ENCODE measurements at places on chromosomes 5 and 9.

DNA sequence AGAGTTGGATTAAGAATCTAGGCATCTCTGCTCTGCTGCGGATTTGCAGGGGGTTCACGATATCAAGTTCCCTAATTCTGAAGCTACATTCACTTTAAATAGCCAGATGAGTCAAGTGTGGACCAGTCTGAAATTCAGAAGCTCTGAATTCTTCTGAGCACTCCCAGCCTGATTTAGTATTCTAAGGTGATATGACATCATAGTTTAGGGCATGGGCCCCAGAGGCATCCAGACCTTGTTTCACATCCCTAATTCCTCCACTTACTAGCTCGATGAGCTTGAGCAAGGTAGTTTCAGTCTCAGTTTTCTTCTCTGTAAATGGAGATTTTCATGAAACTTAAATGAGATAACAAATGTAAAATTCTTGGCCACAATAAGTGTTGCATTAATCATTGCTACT lies 65.2 kb downstream of the TMEM167A start:
- DNase-seq, result no peak

DNA sequence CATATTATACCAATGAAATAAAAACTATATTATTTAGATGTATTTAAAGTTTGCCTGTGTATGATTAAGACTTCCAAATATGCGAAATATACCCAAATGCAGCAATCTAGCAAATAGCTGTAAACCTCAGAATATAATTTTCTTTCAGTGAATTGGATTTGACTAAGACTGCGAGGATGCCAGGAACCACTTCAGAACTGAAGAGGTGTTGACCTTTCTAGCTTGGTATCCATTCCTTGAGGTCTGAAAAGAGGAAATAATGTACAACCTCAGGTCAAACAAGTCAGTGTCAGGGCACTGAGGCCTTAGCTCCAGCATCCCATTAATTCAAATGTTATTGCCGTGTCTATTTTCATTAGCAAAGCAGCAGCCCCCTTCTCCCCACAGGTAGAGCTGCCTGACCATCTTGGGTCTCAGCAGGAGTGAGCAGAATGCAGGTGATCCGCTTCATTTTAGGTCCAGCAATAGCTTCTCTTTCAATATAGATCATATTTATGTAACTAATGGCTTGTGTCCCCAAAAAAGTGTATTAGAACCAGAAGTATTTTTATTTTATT lies 100.0 kb downstream of the KIAA1958 start:
- no peak for DNase-seq

DNA sequence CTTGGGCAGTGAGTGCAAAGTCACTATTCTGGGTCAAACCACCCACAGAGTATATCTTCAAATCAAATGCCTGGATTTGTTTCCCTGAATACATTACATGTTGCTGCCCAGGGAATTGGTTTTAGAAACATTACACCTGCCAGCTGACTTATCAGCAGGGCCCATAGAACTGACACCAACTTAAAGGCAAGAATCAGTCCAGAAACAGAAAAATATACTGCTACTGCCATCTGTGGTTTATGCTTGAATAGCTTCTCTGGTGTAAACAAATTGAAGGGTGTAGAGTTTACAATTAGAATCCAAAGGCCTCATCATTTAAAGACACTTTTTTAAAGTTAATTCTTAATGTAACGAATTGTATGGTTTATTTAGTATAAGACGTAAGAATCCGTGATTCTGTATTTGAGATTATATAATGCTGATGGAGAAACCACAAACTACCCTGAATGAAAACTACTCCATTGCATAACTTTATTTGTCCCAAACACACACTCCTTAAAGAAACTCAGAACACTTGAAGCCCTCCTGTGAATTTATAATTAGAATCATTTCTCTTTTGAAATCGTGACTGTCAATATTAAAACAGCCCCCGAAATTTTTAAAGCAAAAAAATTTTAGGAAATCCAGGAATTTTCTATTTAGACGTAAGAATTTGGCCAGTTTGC lies 6.2 kb downstream of the NR6A1 start:
- DNase-seq, result no peak

DNA sequence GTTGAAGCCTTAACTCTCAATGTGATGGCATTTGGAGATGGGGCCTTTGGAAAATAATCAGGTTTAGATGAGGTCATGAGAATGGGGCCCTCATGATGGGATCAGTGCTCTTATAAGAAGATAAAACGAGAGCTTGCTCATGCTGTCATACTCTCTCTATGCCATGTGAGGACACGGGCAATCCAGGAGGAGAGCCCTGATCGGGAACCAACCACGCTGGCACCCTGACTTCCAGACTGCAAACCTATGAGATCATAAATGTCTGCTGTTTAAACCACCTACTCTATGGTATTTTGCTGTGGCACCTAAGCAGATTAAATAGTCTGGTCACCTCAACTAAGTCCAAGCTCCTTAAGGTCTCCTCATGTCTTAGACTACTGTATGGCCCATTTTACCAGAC lies 10.0 kb downstream of the HMGCS1 start:
- DNase-seq, result no peak

GRCh38 chr9:21758540-21758939 lies 43.9 kb upstream of the MTAP start:
- DNase-seq, result no peak

GRCh38 chr5:56350597-56351170 lies 117.6 kb upstream of the ANKRD55 start:
- no peak for DNase-seq

- no peak for DNase-seq
These were observed 178.0 kb upstream of the DMAC1 start for GRCh38 chr9:7977586-7977985.

Data from activated T-cell treated with anti-CD3 and anti-CD28 coated beads, Interleukin-2, amount 50 U/mL, for 24 hours (primary cell).